NCI-H774 (cell line): ENCODE measurements at places on chromosomes 6 and 20.

GRCh38 chr6:10685092-10685915 lies 9.1 kb downstream of the C6orf52 start:
- DNase-seq: no peak

- DNase-seq: no peak
These were observed 544.3 kb downstream of the KIF16B start for GRCh38 chr20:16028923-16029322.

- DNase-seq: no peak
These were observed 57.6 kb downstream of the GMDS start for GRCh38 chr6:2187826-2188225.

GRCh38 chr6:53666271-53666626 lies 693 bp upstream of the KLHL31 start:
- no peak for DNase-seq

GRCh38 chr6:12009876-12010634 lies 2.1 kb upstream of the HIVEP1 start:
- DNase-seq: no peak

DNA sequence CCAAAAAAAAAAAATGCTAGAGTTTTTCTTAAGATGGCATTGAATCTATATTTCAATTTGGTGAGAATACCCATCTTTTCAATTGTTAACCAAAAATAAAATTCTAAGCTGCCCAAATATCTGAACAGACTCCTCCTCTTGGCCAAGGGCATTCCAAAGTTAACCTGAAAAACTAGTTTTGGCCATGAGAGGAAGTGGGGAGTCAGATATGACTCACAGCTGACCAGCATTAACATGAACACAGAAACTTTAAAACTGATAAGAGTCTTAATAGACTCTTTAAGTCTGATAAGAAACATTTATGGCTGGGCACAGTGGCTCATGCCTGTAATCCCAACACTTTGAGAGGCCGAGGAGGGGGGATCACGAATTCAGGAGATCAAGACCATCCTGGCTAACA lies 171.3 kb downstream of the FAXC start:
- DNase-seq: no peak
